ENCODE measurements at places on chromosomes 13 and 19.

DNA sequence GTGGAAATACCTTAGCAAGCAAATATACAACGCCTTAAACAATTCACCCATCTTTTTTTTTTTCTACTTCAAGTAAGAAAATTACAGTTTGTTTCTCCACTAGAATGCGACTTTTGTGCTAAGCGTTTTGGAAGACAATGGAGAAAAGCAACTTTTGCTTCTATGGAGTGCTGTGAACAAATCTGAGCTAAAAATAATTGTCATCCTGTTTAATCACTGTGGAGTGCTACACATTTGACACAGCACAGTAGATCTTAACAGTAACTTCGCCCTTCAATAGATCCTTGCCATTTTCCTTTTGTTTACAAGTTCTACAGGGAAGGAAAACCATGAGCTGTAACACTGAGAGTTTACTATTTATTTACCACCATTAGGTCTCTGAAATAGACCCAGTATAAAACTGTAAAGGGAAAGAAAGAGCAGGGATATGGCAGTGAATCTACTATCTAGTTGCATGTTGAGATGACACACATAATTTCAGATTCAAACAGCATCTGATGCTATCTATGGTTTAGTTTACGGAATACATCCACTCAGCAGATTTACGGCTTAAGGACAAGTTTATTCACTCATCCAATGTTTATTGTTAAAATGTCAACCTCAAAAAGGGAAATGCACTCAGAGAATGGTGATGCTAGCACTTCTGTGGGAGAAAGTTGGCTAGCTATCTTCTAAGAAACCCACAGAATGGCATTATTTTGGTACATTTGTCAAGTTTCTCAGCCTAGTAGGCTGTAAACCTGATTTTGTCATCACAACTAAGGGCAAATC lies 175.3 kb downstream of the VWA8 start:
- no peak for DNase-seq

DNA sequence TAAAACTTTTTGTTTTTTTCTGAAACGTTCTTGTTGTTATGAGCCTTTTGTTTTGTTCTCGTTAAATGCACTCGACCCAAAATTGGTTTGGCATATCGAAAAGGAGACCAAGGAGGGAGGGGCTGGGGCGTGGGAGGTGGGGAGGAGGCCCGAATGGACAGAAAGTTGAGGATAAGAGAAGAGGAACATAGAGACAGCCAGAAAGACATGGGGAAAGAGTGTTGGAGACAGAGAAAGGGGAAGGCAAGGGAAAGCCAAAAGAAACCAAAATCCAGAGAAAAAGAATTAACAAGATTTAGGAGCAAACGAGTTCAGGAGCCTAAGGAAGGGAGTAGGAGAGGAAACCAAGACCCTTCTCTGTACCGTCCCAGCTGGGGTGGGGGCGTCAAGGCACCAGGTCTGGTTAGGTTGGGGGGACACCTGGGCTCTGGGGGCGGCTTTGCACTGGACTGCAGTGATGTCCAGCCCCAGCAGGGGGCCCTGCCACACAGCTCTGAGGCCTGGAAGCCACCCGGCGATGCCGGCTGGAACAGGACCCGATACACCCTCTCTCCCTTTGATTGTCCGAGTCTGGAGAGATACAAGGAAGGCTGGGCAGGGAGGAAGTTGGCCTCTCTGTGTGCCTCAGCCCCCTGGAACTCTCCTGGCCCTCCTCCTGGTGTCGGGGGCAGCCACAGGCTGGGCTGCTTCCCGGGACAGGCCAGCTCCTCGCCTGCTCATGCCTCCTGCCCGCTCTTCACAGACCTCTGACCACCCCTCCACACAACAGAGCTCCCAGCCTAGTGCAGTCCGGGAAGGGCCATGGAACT lies 11.6 kb upstream of the ASF1B start:
- DNase-seq: peak; percentile 46

DNA sequence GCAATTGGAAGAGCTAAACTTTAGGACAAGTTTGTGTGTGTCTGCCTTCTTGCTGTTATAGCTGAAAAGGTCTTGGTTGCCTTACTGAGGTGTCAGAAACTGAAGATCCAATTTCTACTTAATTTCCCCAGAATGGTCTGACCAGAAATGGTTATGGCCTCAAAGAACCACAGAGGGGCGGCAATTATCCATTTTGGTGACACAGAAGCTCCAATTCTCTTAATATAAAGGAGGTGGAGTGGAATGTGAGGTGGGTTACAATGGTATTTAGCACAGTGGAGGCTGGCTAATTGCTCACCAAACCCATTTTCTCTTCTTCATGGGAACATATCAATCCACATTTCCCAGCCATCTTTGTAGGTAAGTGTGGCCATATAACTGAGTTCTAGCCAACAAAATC lies 1157.2 kb downstream of the OLFM4 start:
- DNase-seq: no peak

DNA sequence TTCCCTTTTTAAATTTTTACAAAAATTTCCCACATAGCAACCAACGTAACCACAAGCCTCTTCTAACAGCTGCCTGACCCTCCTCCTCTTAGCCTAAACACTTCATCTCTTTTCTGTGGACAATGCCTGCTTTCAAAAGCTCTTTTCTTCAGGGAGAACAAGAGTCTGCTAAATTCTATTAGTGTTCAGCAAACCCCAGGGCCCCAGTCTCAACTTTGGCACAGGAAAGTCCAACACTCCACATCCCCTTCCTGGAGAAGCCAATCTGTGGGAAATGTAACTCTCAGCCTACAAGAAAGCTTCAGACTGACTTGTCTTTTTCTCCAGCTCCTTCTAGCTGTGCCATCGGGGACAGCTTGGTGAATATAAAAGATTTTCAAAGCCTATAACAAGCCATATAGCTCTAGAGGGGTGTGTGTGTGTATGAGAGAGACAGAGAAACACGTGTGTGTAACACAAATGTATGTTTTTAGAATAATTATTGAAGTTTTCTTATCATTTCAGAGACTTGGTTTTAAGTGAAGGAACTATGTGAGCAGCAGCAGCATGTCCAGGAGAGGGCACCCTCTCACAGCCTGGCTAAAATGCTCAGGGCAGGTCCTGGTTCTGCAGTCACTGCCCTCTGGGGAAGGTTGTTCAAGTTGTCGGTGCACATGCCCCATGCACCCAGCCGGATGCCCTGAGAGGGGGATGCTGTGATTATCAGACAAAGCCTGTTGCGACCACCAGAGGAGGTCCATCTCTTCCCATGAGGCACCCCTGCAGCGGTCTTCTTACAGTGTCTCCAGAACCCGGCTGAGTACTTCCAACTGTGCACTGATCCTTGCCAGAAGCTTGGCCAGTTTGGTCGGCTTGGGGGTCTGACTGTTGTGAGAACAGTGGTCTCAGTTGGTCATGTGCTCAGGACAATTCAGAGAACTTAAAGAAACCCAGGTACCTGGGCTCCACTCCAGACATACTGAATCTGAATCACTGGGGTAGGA lies 34.4 kb downstream of the CCDC70 start:
- peak; percentile 38 for DNase-seq

- no peak for DNase-seq
Measured at GRCh38 chr13:38868870-38869269, 121.8 kb downstream of the STOML3 start.

DNA sequence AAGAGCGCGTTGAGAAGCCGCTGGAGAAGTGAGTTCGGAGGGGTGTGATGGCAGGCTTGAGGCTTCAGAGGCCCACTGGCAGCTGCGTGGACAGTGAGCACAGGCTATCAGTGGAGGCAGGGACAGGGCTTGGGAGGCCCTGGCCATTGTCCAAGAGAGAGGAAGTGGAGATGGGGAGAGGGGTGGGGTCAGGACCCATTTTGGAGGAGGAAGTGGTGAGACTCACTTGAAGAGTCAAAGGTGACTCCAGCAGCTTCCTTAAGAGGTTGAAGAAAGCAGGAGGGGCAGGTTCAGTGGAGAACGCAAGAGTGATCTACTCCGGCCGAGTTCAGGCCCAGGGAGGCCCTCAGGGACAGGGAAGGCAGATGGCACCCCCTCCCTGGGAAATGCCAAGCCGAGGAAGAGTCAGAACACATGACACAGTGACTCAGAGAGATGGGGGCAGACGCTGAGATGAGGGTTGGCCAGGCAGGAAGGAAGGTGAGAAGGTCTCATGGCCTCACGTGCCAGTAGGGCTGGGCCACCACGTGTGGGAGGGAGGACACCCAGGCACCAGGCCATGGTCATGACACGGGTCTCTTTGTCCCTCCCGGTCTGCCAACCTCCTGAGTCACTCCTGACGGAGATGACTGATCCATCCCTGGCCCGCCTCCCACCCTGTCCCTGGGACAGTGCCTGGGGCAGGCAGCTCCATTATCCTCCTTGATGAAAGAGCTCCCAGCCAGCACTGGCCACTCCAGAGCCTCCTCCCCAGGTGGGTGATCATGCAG lies 10.1 kb upstream of the CD22 start:
- no peak for DNase-seq

DNA sequence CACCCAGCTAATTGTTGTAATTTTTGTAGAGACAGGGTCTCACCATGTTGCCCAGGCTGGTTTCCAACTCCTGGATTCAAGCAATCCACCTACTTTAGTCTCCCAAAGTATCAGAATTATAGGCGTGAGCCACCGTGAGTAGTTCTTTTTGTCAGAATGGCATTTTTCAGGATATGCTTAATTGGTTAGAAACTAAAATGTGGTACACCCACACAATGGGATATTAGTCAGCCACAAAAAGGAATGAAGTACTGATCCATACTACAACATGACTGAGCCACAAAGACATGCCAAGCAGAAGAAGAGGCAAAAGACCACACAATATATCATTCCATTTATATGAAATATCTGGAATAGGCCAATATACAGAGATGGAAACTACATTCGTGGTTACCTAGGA lies 41.7 kb upstream of the MAP3K10 start:
- DNase-seq: no peak

- no peak for DNase-seq
Measured at GRCh38 chr13:33193428-33193974, 92.1 kb downstream of the STARD13 start.

DNA sequence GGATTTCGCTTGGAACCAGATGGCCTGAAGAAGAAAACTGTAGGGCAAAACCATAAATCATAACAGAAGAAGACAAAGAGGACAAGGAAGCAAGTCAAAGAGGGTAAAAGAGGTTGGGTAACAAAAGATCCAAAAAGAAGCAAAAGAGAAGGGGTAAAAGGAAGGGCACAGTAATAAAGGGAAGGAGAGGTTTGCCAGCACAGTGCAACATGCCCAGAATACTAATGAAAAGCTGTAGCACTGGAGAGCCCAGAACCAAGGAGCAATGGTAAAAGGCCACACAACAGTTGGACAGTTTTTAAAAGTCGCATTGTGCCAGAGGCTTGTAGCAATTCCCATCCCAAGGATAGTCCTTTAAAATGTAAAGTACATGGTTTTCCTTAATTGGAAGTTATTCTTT lies 506.6 kb downstream of the PCDH9 start:
- no peak for DNase-seq

- DNase-seq: no peak
Measured at GRCh38 chr13:106637519-106637918, 69.6 kb upstream of the ARGLU1 start.

DNA sequence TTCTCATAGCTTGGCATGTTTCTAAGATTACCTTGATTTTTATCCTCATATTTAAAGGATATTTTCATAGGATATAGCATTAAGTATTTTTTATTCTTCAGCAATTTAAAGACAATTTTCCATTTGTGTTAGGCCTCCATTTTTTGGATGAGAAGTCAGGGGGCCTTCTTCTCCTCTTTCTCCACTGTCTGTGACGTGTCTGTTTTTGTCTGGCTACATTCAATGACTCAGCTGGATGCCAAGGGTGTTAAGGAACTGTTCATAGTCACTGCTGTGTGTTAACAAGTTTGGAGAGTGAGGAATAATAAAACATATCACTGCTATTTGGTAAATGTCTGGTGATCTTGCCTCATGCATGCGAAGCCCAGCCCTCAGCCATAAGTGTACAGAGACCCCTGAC lies 36.4 kb downstream of the ZNF582 start:
- DNase-seq: no peak

DNA sequence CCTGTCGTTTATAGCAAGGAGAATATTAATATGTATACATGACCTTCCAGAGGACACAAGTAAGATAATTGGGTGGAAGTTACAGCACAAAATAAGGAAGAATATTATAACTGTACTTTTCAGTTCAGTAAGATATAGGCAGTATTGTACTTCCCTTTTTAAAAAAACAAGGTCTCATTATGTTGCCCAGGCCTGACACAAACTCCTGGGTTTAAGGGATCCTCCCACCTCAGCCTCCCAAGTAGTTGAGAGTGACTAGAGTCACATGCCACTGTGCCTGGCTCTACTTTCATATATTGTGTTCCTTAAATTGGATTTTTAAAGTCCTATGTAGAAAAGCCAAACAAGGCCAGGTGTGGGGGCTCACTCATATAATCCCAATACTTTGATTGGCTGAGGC lies 19.5 kb upstream of the MAB21L1 start:
- no peak for DNase-seq

GRCh38 chr19:15468675-15469512 lies 4.5 kb upstream of the RASAL3 start:
- DNase-seq: no peak

- DNase-seq: no peak
Measured at GRCh38 chr13:110853235-110853721, 61.6 kb downstream of the ANKRD10 start.

GRCh38 chr13:41680900-41681299 lies 223.6 kb downstream of the RGCC start:
- DNase-seq: no peak

- no peak for DNase-seq
Measured at GRCh38 chr13:43444081-43444480, 342.7 kb downstream of the ENOX1 start.

- no peak for DNase-seq
Measured at GRCh38 chr13:46682707-46683106, 114.3 kb downstream of the ESD start.

DNA sequence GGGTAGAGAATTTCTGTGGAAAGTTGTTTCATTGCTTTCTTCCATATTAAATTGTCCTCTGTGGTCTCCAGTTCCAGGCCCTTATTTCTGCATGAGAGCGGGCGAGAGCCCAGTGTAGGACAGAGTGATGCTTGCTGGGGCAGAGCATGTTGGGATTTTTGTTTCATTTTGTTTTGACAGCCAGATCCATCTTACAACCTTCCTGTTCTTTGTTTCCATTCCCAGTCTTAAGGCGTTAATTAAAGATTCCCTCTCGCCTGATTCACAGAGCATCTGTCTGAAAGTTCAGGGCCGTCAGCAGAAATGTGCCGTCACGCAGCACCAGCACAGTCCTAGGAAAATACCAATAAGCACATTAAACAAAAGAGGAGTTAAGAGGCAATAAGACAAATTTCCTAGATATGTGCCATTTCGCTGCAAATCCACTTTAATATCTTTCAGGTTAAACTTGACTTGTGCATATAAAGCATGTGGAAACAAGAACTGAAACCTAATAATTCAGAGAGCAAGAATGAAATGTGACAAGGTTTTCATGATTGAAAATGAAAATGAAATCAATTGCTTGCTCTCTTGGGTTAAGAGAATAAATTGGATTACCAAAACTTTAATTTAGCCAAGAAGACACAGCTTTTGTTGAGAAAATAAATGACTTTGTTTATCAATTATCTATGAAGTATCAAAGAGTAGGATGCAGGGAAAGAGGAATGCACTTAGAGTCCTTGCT lies 210.7 kb upstream of the SLC10A2 start:
- no peak for DNase-seq

- no peak for DNase-seq
Measured at GRCh38 chr19:2446381-2446780, 10.4 kb downstream of the LMNB2 start.

Measured in CD4-positive, alpha-beta memory T cell (primary cell).